ENCODE measurements at places on chromosomes 2 and 18.

GRCh38 chr2:199692489-199692888 is 158.5 kb downstream of the FTCDNL1 start:
- no peak for DNase-seq

GRCh38 chr2:241947876-241948275 is 78.3 kb downstream of the RTP5 start:
- DNase-seq: no peak

- no peak for DNase-seq
These were observed 1.6 kb upstream of the RHOB start for GRCh38 chr2:20444993-20445910.

GRCh38 chr2:223787358-223787757 is 50.0 kb downstream of the AP1S3 start:
- peak; percentile 48 for DNase-seq

- DNase-seq: no peak
These were observed 4.6 kb downstream of the MAP3K20 start for GRCh38 chr2:173079973-173080860.

DNA sequence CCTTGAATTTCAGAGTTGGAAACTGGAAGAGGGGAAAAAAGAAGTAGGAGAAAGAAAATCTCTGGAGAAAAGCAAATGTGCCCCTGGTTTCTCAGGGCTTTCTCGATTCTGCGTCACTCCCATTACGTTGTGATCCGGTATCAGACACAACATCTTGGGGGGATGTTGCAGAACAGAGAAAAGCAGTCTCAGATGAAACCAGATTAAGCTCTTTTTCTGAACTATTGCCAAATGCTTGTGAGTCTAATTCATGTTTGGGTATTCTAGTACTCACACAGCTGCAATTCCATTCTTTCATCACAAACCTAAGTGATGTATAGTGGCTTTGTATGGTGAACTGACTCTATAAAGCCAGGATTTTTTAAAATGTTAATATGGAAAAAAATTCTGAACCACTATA is 233.2 kb downstream of the TCF4 start:
- DNase-seq: no peak

GRCh38 chr2:139916822-139917221 is 1136.6 kb upstream of the NXPH2 start:
- DNase-seq: no peak

GRCh38 chr2:237877576-237878307 is 18.3 kb downstream of the RAMP1 start:
- DNase-seq: no peak

DNA sequence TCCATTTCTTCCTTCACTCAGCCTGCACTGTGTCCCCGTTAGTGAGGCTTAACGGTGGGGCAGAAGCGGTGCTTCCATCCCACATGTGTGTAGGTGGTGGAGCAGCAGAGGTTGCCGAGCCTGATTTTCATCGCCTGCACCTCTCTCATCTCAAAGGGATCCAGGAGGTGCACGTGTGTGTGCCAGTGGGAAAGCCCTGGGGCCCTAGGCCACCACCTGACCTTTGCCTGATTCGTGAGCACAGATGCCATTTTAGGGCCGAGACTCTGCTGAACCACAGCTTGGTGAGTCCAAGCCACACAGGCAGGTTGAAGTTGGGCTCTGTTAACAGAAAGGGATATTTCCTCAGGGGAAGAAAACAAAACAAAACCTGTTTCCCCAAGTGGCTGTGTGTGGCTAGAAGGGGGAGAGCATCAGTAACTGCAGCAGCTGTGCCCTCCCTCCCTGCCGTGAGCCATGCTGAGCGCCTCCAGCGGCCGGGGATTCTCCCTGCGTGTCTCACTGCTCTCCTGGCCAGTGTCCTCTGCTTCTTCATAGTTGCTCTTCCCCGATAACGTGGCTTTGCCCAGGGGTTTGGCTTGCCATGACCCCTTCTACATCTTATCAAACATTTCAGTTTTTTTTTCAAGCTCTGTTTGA is 81.5 kb downstream of the MAPRE2 start:
- DNase-seq: no peak

GRCh38 chr2:163264341-163264740 is 425.8 kb upstream of the KCNH7 start:
- no peak for DNase-seq

- no peak for DNase-seq
These were observed 29.8 kb downstream of the UPP2 start for GRCh38 chr2:158131483-158131912.

GRCh38 chr2:14602309-14602708 is 30.2 kb upstream of the LRATD1 start:
- no peak for DNase-seq

DNA sequence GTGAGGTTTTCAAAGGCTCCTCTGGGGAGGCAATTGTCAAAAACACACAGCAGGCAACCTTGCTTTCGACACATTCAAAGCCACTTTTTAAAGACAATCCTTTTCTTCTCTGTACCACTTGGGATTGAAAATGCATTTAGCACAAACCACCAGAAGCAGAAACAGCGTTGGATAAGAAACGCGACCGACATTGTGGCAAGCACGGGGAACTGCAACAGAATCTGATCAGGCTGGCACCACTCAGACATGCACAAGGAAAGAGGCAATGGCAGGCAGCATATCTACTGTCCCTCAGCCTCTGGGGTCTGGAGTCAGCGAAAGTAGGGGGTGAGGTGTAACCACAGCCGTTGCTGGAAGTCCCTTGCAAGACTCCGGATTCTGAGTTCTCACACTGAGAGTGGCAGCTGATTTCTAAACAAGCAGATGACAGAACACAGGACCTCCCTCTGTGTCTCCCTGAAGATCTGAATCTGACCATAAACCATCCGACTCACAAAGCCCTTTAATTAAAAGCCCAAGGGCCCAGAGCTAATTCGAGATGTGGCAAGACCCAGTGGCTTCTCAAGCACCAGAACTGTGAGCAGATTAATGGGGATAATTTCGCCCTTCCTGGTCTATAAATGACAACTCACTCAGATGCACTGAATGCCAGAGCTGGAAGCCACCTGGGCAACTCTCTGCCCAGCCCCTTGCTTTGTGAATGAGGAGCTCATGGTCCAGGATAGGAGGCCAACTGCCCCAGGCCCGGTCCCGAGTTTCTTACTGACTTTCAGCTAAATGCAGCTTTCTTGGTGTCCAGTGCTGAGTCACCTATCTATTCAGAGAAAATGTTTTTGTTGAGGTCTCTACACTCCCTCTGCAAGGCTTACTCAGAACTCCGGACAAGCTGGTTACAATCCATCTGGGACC is 29.6 kb downstream of the CYRIA start:
- peak; percentile 85 for DNase-seq

DNA sequence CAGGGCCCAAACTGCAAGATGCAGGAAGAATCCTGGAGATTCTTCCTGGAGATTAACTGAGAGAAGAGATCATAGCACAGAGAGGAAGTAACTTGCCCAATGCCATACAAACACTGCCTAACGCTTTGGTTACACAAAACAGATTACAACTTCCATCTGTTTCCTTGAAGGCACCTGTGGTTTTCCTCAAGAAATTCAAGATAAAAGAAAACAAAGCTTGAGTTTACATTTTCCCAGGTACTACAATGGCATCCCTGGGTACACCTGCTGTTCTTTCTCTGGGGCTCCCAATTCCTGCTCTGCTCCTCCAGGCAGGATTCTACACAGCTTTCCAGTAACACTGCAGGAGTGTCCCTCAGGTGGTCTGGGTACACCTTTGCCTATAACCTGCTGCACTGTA is 781.9 kb upstream of the ID2 start:
- peak; percentile 28 for DNase-seq

DNA sequence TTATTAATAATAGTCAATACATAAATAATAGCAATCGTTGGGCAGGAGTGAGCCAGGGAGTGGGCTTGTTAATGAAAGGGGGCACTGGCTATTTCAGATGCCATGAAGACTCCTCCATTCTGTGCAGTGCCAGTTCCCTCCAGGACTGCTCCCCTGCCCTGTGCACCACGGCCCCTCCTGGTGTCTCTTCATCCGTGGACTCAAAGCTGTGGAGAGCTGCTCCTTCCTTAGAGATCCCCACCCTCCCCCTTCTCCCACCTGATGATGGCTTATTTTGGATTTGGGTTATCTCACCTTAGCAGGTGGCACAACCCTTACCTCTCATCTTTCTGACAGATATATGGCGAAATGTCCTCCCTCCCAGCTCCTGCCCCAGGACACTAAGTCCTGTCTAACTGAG is 3.1 kb upstream of the CELF4 start:
- DNase-seq: no peak

- no peak for DNase-seq
These were observed 190.6 kb downstream of the TDRD15 start for GRCh38 chr2:21314322-21314835.

DNA sequence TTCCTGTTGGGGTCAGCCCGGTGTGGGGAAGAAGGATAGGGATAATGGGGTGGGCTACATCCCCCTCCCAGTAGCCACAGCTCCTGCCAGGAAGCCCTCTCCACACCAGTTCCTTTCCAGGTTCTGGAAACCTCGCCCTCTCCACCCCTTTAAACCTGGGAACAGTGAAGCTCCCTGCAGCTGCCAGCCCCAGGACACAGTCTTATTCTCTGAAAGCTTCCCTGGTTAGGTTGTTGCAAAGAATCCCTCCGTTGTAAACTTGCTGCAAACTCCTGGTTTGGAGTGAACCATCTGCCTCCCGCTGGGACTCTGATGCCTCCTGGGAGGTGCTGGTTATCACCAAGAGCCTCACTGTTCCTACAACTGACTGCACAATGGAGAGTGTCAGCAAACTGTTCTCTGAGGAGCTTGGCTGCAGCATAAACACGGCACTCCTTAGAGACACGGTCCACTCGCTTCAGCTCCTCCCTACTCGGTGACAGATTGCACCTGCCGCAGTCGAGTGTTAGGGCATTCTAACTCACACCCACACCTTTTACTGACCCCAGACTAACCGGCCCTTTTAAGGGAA is 261.8 kb upstream of the RAB6C start:
- no peak for DNase-seq

GRCh38 chr2:70089983-70090525 is 2.8 kb downstream of the PCBP1 start:
- peak; percentile 70 for DNase-seq

DNA sequence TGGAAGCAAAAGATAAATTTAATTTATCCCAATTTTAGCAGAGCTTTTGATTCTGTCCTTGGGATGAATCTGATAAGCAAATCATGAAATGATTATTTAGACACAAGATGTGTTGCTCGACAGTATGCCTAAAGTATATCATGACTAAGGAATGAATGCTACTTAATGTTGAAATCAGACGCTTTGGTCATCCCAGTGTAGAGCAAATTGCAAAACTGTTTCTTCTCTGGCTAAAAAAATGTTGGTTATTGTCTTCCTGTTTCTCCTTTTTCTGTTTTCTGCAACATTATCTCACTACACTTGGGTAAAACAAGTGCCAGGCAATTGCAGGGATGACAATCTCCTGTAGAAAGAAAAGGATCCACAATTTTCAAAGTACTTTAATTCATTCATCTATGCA is 66.4 kb downstream of the BABAM2 start:
- peak; percentile 87 for DNase-seq

GRCh38 chr18:78984941-78985784 is 5.5 kb downstream of the SALL3 start:
- peak; percentile 51 for DNase-seq

DNA sequence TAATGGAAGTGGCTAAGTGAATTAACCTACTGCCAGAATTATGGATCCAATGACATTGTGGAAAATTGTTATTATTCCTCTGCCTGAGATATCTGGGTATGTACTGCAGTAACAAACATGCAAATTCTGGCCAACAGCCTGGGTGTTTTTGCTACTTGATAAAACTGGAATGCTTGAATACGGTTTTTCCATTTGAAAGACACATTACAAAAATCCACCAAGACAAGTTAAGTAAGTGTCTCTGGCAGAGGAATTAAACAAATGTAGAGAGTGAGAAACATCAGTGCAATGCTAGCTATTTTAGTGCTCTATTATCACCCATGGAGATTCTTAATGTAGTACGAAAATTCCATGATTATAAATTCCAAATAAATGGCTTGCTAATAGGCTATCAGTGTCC is 312.4 kb upstream of the MEIS1 start:
- no peak for DNase-seq

DNA sequence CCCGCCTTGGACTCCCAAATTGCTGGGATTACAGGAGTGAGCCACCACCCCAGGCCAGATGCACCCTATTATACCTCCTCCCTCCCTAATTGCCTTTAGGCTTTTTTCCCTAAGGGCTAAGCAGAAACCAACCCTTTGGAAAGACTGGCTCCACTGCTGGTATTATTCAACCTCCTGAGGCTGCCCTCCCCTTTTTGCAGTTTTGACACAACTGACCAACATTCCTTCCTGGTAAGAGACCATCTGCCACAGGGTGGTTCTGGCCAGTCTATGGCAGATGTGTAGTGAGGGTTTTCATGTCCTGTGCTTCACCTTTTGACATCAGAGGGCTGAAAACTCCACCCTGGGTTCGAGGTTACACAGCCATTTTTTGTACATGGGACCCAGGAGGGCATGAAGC is 1785.3 kb upstream of the CELF4 start:
- no peak for DNase-seq

- no peak for DNase-seq
These were observed 140.5 kb downstream of the UXS1 start for GRCh38 chr2:106053581-106053980.

- DNase-seq: no peak
These were observed 34.8 kb upstream of the FAM110C start for GRCh38 chr2:80971-81736.

DNA sequence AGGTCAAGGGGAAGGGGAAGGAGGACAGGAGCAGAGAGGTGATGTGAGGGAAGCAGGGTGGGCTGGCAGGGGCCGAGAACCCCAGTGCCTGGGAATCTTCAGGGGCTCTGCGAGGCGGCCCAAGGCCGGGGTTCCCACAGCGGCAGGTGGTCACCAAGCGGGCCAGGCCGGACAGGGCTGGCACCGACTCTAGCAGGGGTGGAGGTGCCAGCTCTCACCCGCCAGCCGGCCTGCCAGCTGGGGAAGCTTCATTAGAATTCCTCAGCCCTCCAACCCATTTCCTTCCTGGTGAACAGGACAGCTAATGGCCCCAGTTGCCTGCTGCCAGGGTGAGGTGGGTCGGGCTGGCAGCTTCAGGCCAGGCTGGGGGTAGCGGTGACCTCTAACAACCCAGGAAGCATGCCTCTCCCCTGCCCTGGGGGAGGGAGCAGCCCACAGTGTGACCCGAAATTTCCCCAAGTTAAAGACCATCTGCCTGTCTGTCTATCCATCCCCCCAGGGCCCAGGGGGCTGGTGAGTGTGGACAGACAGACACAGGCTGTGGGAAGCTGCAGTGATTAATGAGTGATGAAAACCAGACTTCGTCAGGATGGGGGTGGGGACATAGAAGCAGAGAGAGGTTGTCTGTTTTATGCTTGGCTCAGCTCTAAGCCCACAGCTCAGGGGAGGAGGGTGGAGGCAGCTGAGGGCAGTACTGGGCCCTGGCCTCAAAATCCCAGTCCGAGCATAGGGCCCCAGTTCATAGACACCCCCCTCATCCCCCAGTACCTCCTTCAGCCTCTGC is 144.1 kb downstream of the ZFP36L2 start:
- DNase-seq: peak; percentile 22

DNA sequence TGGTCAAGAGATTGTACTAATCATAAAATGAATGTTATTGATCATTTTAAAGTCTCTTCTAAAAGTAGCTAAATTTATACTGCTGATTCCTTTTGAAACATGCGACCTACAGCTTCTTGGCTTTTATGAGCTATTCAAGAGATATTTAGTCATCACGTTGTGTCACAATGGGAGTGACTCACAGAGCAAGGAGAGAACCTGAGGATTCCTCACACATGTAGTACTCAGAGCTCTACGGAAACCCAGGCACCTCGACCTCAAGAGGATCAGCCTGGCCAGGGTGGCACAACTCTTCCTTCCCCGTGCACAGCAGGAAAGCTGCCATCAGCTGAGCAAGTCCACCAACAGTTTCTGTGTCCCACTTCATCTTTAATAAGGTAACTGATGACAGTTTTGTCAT is at the start of gene DHRS9:
DHRS9 (plus strand) TSS at position 223 of the 400 bp plus-strand sequence. CDS start 12,019 bp downstream, outside the sequence.
- DNase-seq: peak; percentile 99
